ENCODE measurements at places on chromosomes 1 and 21.

GRCh38 chr1:156160743-156161171 lies 7.4 kb downstream of the SEMA4A start:
- peak; percentile 76 for DNase-seq

- DNase-seq, result no peak
These were observed 25.2 kb downstream of the ILDR2 start for GRCh38 chr1:166950156-166950555.

GRCh38 chr1:1942753-1943656 lies 23.9 kb upstream of the TMEM52 start:
- DNase-seq, result no peak

GRCh38 chr1:181087400-181087901 lies 1.0 kb upstream of the IER5 start:
- DNase-seq, result no peak

GRCh38 chr1:59071289-59071688 lies 225.6 kb upstream of the FGGY start:
- no peak for DNase-seq

- DNase-seq, result no peak
These were observed 138.5 kb upstream of the SGIP1 start for GRCh38 chr1:66395202-66396061.

GRCh38 chr21:26539566-26539965 lies 33.5 kb downstream of the CYYR1 start:
- no peak for DNase-seq

- DNase-seq, result no peak
These were observed 1.6 kb downstream of the LCE2A start for GRCh38 chr1:152699746-152700145.

DNA sequence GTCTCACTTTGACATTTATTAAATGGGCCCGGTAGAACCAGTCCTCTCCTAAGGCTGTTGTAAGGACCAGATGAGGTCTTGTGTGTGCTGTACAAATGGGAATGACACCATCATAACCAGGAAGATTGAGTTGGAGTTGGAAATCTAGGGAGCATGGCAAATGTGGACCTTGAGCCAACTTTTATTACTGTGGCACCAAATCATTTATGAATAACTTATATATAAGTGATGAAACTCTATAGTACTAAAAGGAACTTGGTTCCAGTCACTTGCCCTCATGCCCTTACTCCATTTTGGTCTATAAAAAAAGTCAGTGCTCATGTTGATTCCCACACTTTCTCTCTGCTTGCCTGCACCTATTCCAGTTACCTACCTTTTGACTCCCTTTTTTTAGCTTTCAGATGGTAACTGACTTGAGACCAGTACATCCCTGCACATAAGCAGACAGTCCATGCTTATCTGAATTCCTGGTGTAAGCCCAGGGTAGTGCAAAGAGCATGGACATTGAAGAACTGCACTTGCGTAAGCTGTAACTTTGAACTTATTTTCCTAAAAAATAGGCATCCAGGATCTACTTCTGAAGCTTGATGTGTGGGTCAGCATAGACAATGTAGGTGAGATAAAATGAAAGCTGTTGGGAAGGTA lies 210.6 kb downstream of the PBX1 start:
- DNase-seq, result no peak

- no peak for DNase-seq
These were observed 4.1 kb downstream of the DIPK1A start for GRCh38 chr1:92957030-92957734.

DNA sequence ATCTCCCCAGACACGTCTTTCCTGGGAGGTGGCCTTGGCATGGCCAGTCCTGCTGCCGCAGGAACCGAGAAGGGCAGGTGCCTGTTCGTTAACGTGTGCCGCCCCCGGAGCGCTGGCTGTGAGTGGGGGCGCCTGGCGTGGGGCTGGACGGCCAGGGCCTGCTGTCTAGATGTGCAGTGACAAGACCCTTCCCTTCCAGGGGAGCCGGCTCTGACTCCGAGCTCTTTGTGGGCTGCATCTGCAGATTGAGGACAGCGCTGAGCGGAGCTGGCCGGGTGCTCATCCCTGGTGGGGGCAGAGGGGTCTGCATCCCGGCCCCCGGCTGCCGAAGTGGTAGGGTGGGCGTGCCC lies 13.0 kb downstream of the COL18A1 start:
- no peak for DNase-seq

DNA sequence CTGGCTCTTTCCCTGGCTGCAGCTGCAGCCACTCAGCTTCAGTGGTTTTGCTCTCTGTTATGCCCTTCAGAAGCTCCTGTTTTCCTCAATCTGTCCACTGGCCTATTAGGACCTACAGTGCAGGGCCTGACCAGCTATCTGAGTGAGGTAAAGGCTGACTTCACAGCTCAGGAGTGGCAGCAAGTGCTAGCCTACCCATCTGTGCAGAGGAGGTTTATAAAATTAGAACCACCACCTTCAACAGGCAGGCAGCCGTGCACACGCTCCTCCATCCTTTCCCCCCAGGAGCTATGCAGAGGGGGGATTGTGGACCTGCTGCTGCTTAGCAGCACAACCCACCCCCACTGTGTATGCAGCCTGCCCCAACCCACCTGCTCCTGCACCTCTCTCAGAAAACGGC lies 8.3 kb downstream of the ADAR start:
- DNase-seq, result no peak

All from left renal cortex interstitium (tissue), 4 donors.